ENCODE measurements at places on chromosomes 3 and 15. TPM values are rescaled to one million over a fixed set of nuclear protein-coding genes. Genes with fewer than 3 reads are reported as not detected.

DNA sequence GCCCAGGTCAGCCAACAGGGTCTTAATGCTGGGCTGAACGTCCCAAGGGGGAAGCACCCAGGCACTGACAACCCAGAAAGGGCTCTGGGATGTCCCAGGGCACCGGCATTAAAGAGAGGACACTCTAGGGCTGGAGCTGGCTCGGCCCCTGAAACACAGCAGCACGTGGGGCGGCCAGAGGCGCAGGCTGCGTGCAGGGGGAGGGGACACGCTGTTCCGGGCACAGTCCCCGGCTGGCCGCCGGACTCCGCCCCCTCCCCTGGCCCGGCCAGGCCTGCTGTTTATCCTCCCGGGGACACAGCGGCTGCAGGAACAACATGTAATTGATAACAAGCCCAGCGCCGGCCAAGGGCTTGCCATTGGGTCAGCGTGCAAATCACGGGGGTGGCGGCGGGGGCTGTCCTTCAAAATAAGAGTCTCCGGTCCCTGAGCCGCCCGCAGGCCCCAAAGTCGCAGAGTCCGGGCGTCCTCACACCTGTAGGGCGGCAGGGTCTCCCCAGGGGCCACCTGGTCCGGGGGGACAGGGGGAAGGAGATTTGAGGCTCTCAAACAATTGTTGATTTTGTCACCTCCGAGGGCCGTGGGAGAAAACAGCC is 1.3 kb downstream of the KLF15 start:
- peak; percentile 93 for DNase-seq

DNA sequence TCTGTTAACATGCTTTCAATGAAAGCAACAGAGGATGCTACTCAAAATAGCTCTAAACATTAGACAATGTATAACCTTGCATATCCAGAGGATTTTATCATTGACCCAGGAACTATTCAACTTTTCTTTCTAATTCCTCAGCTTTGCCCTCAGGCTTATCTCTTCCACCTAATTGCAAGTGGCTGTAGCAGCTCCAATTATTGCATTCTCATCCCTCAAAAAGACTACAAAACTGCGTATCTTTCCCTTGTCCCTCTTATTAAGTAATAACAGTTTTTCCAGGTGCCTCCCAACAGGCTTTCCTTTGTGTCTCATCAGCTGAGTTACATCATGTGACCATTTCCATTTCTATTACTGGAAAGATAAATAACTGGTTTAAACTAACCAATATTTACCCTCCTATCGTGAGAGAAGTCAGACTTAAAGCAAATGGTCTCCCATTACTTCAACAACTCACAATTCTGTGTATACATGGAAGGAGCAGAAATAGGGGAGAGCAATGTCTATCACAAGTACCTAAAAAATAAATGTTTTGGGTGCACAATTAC is 78.0 kb upstream of the MBNL1 start:
- no peak for DNase-seq

DNA sequence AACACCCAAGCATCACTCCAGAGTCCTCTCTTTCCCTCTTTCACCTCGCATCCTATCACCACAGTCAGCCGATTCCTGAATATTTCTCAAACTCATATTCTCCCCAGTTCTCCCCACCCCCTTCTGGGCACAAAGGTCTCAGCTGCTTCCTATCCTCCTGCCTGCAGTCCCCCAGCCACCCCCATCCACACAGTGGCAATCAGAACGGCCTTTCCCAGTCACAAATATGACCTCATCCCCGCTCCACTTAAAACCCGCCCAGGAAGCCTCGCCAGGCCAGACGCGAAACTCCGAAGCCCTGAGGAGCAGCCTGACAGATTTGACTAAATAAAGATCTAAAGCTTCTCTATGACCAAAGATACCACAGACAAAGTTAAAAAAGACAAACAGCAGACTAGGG is 49.9 kb upstream of the LINGO1 start:
- DNase-seq = no peak

- no peak for DNase-seq
Observed at GRCh38 chr3:150868282-150868681, 37.0 kb downstream of the MINDY4B start.

DNA sequence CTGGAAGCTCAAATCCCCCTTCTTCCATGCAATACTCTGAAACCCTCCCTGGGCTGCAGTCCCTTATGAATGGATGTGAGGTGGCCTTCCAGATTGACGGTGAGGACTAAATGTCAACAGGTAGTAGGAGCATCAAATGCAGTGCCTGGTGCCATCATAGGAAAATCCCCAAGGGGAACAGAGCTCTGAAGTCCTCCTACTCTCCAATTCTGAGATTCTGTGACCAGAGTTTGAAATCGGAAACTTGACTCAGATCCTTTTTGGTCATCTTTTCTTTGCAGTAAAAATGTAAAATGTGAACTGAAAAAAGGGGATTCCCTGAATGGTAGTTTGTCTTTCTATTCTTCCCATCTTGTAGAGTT is 68.8 kb upstream of the TJP1 start:
- DNase-seq = no peak

GRCh38 chr15:42070976-42071350 is 23.4 kb downstream of the PLA2G4D start:
- no peak for DNase-seq

GRCh38 chr3:50090984-50091383 is 2.3 kb downstream of the RBM5 start:
- DNase-seq = no peak

DNA sequence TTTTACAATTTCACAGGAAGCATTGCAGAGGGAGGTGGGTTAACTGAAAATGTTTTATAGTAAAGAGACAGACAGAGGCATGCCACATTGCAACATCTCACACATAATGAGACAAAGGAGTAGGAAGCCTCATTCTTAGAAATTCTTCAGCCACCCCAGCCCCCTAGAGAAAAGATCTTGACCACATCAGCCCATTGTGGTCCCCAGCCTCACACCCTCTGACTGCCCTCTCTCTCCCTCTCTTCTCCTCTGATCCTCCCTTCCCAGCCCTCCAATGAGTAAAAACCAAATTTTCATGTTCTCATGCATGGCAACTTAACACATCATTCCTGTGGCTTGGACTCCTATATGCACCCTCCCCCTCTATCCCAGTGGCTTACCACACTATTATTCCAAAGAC is 174.1 kb downstream of the UACA start:
- DNase-seq = no peak

- DNase-seq = no peak
Observed at GRCh38 chr3:63442918-63443317, 164.8 kb downstream of the SYNPR start.

DNA sequence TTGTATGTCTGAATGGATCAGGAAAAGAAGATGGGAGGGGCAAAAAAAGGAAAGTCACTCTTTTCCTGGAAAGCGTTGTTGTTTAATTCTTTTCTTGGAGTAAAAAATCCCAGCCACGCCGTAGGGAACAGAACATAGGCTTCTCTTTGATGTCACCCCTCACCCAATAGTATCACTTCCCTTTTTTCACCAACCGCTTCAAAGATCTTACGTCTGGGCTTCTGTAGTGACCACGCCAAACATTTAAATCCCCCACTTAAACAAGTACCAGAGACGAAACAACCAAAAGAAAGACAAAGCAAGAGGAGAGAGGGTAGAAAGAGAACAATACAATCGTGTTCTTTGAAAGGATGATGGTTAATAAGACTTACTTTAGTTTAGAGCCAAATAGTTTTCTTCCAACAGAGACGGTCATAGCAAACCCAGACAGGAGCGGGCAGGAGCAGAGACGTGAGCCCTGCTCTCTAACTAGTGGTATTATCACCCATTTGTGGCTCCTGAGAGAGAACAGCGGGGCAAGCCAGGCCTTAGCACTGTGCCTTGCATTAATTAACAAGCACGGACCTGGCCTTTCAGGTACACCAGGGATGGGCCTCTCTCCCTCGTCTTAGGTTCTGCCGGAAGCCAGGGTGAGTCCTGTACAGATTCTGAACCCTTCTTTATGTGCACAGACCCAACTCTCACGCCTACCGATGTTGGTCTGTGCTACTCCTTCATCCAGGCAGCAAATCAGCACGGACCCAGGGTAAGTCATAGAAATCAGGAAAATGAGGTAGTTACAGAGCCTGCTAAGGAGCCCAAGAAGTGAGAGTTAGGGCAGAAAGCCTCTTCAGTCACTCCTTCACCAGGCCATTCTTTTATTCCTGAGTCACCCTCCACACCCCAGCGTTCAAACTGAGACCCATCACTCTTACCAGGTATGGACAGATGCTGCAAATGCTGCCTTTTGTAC is 28.2 kb upstream of the BCL6 start:
- no peak for DNase-seq

DNA sequence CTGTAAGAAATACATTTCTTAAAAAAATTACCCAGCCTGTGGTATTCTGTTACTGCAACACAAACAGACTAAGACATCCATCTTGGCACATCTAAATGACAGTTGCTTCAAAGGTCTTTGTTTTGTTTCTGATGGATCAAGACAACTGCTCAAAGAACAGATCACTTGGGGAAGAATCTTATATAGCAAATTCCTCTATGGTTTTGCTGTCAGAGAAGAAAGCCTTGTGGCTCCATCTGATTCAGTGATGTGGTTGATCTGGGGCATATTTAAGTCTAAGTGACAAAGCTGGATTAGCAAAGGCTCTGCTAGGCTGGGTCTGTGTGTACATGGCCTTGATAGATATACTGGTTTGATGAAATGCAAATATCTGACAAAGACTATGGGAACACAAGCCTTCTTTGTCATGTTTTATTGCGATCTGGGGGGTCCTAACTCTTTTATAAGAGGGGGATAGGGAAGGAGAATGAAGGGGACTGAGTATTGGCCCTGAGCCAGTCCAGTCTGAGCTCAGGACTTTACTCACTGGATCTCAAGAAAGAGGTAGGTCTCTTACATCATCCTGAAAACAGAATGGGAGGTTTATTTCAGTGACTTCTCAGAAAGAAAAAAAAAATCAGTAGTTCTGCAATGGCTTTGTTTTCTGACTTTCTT is 14.3 kb upstream of the LIMD1 start:
- no peak for DNase-seq

GRCh38 chr15:76868740-76869139 is 36.4 kb downstream of the SCAPER start:
- no peak for DNase-seq

DNA sequence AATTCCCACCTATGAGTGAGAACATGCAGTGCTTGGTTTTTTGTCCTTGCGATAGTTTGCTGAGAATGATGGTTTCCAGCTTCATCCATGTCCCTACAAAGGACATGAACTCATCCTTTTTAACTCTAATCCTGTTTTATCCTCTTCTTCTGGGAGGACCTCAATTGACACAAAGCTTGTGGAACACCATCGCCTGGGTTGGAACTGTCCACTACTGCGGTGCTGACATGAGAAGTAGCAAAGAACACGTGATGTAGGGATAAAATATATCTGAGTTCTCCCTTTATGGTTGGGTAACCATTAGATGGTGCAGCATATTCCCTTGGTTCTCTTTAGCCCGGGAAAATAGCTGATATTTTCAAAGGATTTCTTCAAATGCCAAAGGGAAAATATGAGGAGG is 105.3 kb upstream of the TOPAZ1 start:
- DNase-seq = no peak

- peak; percentile 32 for DNase-seq
Observed at GRCh38 chr15:101269479-101270223, 7.6 kb downstream of the SELENOS start.

DNA sequence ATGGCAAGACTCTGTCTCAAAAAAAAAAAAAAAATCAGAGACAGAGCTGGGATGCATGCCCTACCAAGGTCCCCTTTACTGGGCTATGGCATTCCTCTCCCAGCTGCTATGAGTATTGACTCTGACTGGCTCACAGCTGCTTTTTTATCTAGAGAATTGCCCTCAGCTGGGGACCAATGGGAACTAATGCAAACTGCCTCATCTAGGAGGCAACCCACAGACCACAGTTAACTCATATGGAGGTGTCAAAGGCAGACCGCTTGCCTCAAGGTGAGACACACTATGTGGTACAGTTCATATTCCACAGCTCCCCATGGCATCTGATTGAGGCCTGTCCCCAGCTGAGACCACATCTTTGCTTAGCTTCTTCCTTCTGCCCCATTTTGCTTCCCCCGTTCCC is 183.5 kb upstream of the EOMES start:
- DNase-seq = no peak

- no peak for DNase-seq
Observed at GRCh38 chr15:90316139-90316538, 35.9 kb upstream of the ZNF774 start.

DNA sequence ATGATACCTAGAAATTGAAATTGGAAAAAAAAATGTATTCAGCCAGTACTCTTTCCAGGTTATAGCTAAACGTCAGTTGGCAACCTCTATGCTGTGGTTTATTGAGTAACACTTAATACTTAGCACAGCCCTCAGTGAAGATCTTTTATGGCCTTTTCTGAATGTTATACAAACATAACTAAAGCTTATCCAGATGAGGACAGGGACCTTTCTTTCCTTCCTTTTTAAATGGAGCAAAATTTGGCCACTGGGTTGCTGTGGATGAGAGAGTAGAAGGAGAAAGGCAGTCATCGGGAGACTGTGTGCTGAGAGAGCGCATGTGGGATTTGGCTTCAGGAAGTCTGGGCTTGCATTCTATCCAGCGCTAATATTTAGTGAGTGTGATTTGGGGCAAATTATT is 36.1 kb downstream of the IGF1R start:
- no peak for DNase-seq

DNA sequence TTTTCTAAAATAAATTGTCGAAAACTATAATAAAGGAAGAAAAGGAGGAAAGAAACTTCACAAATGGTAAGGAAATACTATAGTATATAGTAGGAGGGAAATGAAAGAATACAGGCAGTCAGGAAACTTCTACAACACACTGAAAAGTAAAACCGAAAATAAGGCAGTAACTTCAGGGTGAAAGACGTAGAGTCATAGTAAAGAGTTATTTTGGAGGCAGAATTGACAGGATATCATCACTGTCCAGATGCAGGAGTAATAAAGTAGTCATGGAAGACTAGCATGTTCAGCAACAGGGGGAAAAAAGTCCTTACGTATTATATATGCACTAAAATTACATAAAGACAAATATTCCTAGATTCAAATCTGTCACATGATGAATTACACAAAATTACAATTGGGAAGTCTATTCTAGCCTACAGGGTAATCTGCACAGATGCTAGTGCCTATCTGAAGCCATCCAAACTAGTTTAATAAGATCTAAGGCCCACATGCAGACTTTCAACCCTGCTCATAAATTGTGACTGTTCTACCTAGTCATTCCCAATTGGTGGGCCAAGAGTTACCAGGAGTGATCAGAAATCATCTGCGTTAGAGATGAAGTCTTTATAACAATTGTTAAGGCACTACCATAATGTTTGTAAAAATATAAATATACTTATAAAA is 14.0 kb downstream of the VPS13C start:
- DNase-seq = no peak

- DNase-seq = no peak
Observed at GRCh38 chr3:129482721-129483120, 42.7 kb downstream of the IFT122 start.

The SLC35G2 gene
- total RNA-seq = 31.0 TPM

The ZNF385D gene
- total RNA-seq = not detected

The CCR8 gene
- not detected for total RNA-seq

The PARP9 gene
- 128 TPM for total RNA-seq

The LYZL4 gene
- not detected for total RNA-seq

The SLC9C1 gene
- total RNA-seq = not detected

The ZKSCAN7 gene
- total RNA-seq = 0.39 TPM

The CEMIP gene
- 4.1 TPM for total RNA-seq

The GPR160 gene
- total RNA-seq = 53.8 TPM

The FBXL22 gene
- total RNA-seq = 0.71 TPM

The TBC1D5 gene
- 34.5 TPM for total RNA-seq

The PGBD4 gene
- total RNA-seq = 1.3 TPM

All from Calu3 (cell line).